ENCODE measurements at places on chromosomes 1 and 21.

- no peak for DNase-seq
These were observed 25.5 kb upstream of the GJA5 start for GRCh38 chr1:147785794-147786506.

DNA sequence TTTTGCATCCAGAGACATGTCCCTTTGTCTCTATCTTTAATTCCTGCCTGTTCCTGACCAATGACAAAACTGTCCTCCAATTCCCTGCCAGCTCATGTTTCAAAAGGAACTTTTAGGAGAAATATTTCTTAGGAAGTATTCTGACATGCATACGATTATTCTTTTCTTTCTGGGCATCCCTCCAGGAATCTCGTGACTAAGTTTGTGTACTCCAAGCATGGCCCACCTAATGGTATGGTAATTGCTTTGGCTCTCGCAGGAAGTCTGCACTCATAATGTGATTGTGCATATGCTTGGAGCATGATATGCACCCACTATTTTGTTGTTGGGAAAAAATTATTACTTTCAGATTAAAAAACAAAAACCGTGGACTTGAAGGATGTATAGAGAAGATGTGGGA is 256.4 kb downstream of the PRDM2 start:
- no peak for DNase-seq

- no peak for DNase-seq
These were observed 138.4 kb downstream of the PAPPA2 start for GRCh38 chr1:176601348-176601747.

GRCh38 chr1:43998000-43998378 is 6.6 kb downstream of the CCDC24 start:
- no peak for DNase-seq

DNA sequence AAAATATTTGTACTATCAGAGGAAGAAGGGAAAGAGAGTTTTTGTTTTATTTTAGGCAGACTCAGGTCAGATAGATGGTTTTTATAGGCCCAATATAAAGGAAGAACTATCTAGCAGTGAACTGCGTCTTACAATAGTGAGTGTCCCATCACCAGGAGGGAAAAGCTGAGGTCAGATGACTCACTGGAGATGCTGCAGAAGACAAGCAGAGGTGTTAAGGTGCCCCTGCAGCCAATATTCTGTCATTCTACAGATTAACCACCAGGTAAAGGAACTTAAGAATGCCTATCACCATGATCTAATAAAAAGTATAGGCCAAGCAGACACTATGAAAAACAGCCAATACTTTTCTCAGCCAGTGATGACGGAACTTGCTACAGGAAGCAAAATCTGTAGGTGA is 29.6 kb downstream of the IVNS1ABP start:
- no peak for DNase-seq

DNA sequence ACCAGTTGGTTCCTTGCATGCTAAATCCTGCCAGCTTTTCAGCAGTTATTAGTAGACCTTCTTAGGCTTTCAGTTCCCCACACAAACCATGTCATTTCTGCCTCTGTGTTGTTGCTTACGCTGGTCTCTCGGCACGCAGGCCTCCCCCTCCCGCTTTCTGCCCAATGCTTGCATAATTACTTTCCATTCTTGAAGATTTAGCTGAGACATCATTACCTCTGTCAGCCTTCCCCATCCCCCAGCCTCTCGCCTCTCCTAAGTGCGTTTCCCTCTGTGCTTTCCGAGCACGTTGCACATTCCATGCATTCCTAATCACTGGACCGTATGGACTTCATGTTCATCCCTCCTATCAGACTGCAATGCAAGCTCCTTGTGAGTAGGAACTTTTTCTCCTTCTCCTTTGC is 26.8 kb downstream of the TSHB start:
- DNase-seq, result no peak

- no peak for DNase-seq
These were observed 113.4 kb downstream of the ZBTB18 start for GRCh38 chr1:244164511-244164890.

DNA sequence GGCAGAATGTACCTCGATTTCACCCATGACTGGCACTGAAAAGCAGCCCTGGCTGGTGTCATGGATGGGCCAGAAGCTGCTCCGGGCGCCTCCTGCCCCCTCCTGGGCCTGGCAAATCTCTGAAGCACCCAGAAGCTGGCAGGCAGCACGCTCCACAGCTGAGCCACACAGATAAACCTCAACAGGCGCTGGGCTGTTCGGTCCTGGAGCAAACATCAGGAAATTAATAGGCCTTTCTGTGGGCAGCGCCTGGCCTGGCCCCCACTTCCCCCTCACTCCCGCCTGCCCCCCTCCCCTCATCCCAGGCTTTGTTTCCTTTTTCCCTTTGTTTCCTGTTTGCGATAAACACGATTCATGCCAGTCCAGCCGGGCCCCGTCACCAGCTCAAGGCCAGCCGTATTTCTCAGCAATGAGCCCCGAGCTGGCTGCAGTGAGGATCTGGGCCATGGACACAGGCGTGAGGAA is 20.1 kb upstream of the DISP3 start:
- DNase-seq, result no peak

DNA sequence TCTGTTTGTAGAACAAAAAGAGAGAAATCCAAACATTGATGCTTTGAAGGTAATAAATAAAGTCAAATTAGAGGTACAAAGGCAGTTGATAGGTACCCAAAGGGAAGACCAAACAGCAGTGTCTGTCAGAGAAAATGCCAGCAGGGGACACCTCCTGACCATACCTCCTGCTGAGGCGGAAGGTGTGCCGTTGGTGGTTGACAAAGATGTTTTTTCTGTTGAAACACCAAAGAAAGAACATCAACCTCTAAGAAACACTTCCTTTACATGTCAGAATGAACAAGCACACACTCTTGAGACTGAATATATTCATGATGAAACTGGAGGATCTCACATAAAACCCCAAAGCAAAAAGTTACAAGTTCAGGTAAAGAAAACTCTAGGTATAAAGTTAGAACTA is 128.3 kb downstream of the MACF1 start:
- no peak for DNase-seq

DNA sequence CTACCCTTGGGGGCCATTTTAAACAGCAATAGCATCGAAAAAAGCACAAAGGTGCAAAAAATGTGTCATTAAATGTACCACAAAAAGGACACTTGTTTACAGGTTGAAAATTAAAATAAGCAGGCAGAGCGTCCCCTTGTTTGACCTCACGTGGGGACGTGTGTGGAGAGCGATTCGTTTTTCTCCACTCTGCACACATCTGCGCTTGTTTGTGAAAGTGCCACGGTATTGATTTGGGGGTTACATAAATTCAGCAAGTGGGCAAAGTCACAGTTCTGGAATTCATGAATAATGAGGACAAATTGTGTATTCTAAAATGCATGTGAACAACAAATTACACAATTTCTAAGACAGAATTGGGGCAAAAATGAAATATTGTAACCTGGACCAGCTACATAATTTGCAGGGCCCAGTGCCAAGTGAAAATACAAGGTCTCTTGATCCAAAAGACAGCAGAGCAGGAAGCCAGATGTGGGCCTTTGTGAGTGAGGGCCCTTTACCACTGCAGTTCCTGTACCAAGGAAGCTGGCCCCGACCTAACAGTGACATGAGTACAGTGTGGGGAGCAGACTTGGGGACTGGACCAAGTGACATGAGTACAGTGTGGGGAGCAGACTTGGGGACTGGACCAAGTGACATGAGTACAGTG is 43.9 kb downstream of the ZBTB18 start:
- DNase-seq, result no peak

GRCh38 chr1:97832481-97832880 is 88.4 kb downstream of the DPYD start:
- DNase-seq, result no peak

DNA sequence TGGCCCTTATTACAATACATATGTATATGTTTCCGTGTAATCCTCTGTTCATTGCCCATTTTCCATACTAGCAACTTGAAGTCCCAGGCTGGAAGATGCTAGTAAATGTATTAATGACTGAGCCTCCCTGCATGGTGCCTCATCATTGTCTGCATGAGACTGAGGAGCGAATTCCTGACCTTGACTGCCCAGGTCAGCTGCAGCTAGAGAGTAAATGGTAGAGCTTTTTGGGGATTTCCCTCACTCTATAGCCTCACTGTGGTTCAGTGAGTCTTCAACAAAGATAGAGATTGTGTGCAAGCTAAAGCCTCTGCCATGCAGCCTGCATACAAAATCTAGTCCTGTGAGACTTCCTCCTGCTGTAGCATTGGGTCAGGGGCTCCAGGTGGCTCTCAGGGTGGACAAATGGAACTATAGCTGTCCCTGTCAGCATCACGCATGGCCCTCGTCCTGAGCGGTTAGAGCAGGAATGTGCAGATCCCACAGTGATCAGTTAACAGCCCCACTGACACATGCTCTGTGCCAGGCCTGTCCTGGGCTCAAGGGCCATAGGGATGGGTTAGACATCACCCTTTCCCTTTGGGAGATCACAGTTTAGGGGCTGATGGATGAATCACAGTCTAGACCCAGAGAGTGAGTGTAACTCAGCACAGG is 741.7 kb downstream of the MATN1 start:
- DNase-seq, result no peak

GRCh38 chr1:33384040-33384812 is 46.7 kb downstream of the PHC2 start:
- no peak for DNase-seq

- no peak for DNase-seq
These were observed 82.9 kb downstream of the TBX15 start for GRCh38 chr1:118905196-118905595.

- DNase-seq, result no peak
These were observed 349.7 kb upstream of the ESRRG start for GRCh38 chr1:217072926-217073325.

GRCh38 chr1:41652384-41653265 is 168.1 kb upstream of the EDN2 start:
- DNase-seq, result no peak
